M059J (cell line): ENCODE measurements at places on chromosomes 7 and 10. TPM values are rescaled to one million over a fixed set of nuclear protein-coding genes. Genes with fewer than 3 reads are reported as not detected.
A peak's percentile ranks its signal among the peaks of the same experiment; 100 is the strongest.

GRCh38 chr7:105101864-105102263, 87.9 kb downstream of the KMT2E start:
- no peak for DNase-seq

UCMA gene
- not detected in 2 replicates for total RNA-seq

- DNase-seq, result no peak
These were observed 421.6 kb downstream of the RPS24 start for GRCh38 chr10:78455236-78455635.

- no peak for DNase-seq
These were observed 233.4 kb upstream of the FZD1 start for GRCh38 chr7:91030680-91031380.

GRCh38 chr10:114311023-114311422, 72.0 kb downstream of the VWA2 start:
- DNase-seq, result no peak

DENND2A gene
- total RNA-seq, result 11.5 and 19.9 TPM in 2 replicates

DNA sequence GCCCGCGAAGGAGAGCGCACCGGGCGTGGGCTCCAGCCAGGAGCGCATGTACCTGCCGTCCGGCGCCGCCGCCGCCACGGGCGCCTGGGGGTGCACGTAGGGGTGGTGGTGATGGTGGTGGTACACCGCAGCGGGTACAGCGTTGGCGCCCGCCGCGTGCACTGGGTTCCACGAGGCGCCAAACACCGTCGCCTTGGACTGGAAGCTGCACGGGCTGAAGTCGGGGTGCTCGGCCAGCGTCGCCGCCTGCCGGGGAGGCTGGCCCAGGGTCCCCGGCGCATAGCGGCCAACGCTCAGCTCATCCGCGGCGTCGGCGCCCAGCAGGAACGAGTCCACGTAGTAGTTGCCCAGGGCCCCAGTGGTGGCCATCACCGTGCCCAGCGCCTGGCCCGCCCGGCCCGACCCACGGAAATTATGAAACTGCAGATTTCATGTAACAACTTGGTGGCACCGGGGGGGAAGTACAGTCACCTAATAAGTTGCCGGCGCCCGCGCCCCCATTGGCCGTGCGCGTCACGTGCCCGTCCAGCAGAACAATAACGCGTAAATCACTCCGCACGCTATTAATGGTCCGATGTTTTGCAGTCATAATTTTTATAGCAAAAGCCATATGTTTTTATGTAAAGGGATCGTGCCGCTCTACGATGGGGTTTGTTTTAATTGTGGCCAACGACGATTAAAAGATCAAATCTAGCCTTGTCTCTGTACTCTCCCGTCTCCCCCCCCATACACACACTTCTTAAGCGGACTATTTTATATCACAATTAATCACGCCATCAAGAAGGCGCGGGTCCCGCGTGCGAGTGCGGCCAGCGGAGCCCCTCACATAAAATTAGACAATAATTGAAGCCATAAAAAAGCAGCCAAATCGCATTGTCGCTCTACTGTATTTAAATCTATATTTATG, at the start of gene HOXA9:
TSS of gene HOXA9 (minus strand) at position 449 of the 907 bp plus-strand sequence. CDS start at position 369, 80 bp downstream.
- peak; percentile 93 for DNase-seq

DNA sequence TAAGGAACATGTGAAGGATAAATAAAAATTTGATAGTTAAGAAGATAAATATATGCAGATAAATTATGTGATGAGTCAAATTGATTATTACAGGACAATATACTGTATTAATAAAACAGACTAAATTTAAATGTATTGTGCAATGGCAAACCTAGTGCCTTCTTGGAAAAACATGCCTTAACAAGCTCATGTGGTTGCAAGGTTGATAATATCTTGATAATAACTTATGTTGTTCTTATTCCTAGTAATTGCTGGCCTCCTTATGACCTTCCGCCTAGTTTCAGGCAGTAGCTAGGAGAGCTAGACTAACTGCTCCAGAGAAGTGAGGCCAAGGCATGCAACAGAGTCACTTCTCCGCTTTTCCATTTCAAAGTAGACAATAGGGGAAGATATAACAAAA, 7.6 kb upstream of the RAB11FIP2 start:
- no peak for DNase-seq

MYOZ1 gene
- 1.0 and 2.8 TPM in 2 replicates for total RNA-seq

DNA sequence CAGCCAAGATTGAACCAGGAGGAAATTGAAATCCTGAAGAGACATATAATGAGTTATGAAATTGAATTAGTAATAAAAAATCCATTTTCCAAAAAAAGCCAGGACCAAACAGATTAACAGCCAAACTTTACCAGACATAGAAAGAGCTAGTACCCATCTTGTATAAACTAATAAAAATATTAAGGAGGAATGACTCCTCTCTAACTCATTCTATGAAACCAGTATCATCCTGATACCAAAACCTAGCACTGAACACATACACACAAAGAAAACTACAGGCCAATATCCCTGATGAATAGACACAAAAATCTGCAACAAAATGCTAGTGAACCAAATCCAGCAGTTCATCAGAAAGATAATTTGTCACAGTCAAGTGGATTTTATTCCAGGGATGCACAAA, 140.6 kb downstream of the PCDH15 start:
- DNase-seq, result no peak

DNA sequence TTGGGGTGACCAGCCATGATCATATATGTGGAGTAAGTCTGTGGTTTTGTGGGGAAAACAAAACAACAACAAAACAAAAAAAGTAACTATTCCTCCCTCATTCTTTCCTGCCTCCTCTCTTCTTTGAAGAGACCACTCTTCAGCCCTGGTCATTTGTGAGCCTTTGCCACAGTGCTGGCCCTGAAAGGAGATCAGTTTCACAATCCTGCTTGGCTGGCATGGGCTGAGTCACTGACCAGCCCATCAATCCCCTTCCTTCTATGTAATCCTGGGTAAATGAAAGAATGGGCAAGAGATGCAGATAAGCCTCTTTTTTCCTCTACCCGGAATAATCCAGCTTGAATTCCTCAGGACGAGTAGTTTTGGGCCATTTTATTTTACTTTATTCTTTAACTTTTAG, 13.6 kb downstream of the CSTF2T start:
- DNase-seq, result peak; percentile 46

PON1 gene
- total RNA-seq, result not detected in 2 replicates

PYROXD2 gene
- total RNA-seq, result 0.54 and 1.0 TPM in 2 replicates

DNA sequence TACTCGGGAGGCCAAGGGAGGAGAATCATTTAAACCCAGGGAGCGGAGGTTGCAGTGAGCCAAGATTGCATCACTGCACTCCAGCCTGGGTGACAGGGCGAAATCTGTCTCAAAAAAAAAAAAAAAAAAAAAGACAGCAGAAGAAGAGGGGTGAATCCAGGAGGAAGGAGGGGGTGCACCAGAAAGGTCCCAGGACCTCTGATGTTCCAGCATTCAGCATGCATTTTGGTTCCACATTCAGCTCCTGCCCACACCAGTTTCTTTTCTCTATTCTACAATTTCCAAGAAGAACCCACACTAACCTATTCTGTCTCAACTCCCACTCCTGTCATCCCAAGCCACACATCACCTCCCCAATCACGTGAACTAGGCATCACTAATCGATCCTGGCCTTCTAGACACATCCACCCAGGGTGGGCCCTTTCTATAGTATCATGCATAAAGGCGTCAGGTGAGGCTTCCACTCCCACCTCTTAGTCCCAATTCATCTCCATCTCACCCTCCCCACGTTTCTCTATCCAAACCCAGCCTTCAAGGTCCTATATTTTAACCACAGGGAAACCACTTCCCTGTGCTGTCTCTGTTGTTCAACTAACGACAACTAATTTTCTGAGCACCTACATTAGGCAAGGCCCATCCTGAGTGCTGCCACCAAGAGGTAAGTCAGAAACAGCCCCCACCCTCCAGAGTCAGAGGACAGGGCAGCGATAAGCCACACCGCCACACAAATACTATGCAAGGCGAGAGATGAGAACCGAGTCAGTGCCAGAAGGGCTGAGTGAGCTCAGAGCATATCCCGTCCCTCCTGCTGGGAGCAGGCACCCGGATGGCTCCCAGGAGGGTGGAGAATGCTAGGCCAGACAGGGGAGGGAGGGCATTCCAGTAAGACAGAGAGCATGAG, 2.2 kb downstream of the ANXA11 start:
- DNase-seq, result peak; percentile 81
